ENCODE measurements at places on chromosomes 2 and 18. TPM values are rescaled to one million over a fixed set of nuclear protein-coding genes. Genes with fewer than 3 reads are reported as not detected.

- no peak for DNase-seq
Measured at GRCh38 chr18:61039251-61039650, 294.0 kb upstream of the CDH20 start.

DNA sequence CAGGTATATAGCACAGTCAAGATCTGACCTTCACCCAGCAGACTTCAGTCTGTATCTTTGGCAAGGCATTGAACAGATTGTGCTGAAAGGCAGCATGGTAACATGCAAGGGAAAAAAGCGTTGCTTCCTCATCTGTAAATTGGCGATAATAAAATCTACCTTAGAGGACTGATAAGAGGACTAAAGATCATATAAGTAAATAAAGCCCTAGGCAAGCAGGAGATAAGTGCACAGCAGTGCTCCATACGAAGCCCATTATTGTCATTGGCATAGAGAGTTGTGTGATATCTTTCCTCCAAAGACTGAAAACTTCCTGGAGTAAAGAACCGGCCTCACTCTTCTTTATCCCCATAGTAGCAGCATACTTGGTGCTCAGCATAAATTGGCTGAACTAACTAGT lies 162.6 kb downstream of the ANKRD44 start:
- no peak for DNase-seq

DNA sequence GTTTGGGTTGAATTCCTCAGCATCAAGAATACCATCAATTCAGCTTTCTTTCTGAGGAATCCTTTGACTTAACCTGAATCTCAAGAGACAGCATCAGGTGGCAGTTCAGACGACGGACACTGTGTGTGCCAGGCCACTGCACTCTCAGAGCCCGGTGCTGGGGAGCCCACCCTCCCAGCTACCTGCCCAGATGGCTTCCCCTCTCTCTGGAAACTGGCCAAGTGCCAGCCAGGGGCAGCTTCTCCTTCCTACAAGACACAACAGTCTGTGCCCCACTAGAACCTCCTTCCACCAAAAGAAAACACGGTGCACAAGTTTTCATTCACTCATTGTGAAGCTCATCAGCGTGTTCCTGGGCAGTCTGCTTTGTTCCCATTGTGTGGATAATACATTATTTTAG lies 28.5 kb downstream of the MAL start:
- DNase-seq, result no peak

- DNase-seq, result no peak
Measured at GRCh38 chr2:110737783-110738182, 5.4 kb downstream of the ACOXL start.

The PLA2R1 gene
- 3.0 TPM for total RNA-seq

The C2orf80 gene
- not detected for total RNA-seq

All from Right ventricle myocardium superior (tissue), 1 donor.